ENCODE measurements at places on chromosomes 7 and 10. TPM values are rescaled to one million over a fixed set of nuclear protein-coding genes. Genes with fewer than 3 reads are reported as not detected.

The PTCD1 gene
- 14.3 TPM for total RNA-seq

The TM9SF3 gene
- 62.2 TPM for total RNA-seq

The TET1 gene
- 2.4 TPM for total RNA-seq

The VPS37D gene
- total RNA-seq = 6.9 TPM

The AKR1E2 gene
- 16.3 TPM for total RNA-seq

The RBP3 gene
- total RNA-seq = not detected

The CRHR2 gene
- not detected for total RNA-seq

The TDRD1 gene
- not detected for total RNA-seq

The TLX1 gene
- not detected for total RNA-seq

The H2BK1 gene
- total RNA-seq = not detected

The FAM180A gene
- not detected for total RNA-seq

DNA sequence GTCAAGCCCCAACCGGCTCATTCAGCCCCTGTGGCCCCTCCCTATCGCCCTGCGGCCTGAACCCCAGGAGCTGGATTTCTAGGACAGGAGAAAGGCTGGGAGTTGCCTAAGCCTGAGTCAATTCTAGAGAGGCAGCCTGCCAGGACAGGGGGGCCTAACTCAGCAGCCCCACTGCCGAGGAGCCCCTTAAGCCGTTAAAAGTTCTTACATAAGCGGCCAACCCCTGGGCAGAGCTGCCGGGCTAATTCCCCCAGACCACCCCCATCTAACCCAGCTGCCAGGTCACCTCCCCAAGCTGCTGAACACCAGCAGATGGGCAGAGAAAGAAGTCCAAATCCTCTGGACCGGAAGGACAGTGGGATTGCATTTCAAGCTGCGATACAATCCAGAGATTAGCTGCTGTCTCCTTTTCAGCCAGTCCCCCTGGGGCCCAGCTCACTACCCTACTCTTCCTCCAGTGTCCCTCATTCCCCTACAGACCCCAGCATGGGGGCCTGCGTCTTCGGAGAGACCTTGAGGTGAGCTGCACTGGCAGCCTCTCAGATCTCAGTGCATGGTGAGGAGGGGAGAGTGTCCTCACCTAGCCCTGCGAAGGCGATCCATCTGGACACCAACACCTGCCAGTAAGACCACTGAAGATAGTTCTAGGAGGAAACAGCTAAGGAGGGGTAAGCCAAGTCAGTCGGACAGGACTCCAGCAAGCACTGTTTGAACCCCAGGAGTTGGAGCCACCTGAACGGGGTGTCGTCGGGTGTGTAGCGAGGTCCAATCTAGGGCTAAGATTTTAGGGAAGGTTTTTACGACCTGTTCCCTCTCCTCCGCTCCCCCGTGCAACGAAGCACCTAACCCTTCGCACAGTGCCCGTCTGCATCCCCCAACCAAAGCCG, 830 bp downstream of the IMPDH1 start:
- DNase-seq = no peak

DNA sequence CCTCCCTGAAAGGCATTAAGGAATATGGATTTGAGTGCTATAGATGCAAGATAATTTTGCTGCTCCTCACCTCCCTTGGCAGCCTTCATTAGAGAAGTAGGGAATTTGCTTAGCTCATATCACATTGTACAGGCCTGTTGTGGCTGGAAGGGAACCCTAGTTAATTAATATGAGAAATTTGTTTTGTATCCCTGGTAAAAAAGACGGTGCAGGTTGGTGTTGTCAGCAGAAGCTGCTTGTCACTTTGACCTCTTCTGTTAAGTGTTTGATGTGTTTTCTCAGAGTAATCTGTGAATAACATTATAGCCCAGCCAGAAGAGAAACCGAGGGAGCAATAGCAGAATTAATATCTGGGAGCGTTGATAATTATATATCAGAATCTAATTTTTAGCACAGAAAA, 278.4 kb downstream of the LRMDA start:
- DNase-seq = no peak

DNA sequence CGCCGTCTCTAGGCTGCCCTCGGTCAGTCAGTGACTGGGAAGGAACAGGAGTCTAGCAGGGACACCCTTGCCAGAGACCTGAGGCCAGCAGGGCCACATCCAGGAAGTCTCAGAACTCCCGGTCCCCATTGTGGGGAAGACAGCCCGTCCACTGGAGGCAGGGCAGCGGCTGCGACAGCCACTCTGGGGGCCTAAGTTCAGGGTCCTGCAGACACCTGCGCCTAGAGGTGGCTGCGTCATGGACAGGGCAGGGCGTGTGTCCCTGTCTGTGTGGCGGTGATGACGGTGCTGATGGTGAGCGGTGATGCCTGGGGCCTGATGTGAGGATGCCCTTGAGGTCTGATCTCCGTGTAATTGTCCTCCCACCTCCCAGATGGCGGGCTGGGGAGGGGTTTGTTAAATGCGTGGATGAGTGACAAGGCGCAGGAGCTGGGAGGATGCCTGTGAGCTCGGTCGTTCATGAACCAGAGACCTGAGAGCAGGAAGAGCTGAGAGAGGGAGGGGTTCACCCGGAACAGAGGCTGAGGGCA, 537.9 kb upstream of the FOXK1 start:
- DNase-seq = no peak

GRCh38 chr10:114207349-114207748, 28.2 kb downstream of the TDRD1 start:
- DNase-seq = no peak

GRCh38 chr7:135001390-135002165, 15.3 kb downstream of the AGBL3 start:
- no peak for DNase-seq

GRCh38 chr10:78211561-78212051, 177.9 kb downstream of the RPS24 start:
- no peak for DNase-seq

DNA sequence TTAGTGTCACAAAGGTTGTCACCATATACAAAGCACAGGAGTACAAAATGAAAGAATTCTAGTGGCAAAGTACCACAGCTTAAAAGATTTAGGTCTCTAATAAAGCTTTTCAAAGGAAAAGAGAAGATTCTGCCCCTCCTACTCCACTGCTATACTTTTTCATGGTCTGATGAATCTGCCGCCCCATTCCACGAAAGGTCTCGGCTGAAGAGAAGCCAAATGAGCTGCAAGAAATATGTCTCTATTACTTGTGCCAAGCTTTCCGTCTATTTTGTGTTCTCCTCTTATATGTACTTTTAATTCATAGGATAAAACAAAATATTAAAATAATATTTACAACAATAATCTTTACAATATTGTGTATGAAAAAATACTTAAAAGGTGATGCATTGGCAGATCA, 222.6 kb downstream of the ANK3 start:
- no peak for DNase-seq

- DNase-seq = no peak
Measured at GRCh38 chr7:33210958-33211357, 81.6 kb downstream of the BBS9 start.

DNA sequence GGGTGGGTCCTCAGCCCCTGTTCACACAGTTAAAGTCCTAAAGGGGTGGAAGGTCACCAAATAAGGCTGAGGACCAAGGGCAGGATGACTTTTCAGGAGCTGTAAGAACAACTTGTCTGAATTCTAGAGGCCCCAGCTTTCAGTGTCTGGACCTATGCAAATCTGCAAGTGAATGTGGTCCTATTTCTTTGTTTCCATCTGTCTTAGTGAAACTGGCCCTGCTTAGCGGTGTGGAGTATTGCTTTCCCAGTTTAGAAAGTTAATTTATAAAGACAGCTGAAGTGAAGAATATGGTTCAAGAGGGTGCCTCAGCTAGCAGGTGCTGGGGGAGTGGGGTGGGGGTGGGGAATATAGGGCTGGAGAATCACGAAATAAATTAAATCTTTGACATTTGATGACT, 40.1 kb downstream of the HHEX start:
- no peak for DNase-seq

- no peak for DNase-seq
Measured at GRCh38 chr10:24718031-24718855, 5.4 kb downstream of the ARHGAP21 start.

GRCh38 chr7:84177758-84178412, 16.7 kb downstream of the SEMA3A start:
- no peak for DNase-seq

GRCh38 chr10:11869219-11869618, 46.1 kb downstream of the PROSER2 start:
- DNase-seq = no peak

DNA sequence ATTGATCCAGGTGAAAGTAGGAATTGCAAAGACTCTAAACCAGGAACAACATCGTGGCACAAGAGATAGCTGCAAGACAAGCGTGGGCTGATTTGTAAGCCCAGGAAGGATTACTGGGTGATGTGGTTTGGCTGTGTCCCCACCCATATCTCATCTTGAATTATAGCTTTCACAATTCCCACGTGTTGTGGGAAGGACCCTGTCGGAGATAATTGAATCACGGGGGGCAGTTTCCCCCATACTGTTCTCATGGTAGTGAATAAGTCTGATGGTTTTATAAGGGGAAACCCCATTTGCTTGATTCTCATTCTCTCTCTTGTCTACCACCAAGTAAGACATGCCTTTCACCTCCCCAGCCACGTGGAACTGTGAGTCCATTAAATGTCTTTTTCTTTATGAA, 59.5 kb downstream of the ST8SIA6 start:
- no peak for DNase-seq

DNA sequence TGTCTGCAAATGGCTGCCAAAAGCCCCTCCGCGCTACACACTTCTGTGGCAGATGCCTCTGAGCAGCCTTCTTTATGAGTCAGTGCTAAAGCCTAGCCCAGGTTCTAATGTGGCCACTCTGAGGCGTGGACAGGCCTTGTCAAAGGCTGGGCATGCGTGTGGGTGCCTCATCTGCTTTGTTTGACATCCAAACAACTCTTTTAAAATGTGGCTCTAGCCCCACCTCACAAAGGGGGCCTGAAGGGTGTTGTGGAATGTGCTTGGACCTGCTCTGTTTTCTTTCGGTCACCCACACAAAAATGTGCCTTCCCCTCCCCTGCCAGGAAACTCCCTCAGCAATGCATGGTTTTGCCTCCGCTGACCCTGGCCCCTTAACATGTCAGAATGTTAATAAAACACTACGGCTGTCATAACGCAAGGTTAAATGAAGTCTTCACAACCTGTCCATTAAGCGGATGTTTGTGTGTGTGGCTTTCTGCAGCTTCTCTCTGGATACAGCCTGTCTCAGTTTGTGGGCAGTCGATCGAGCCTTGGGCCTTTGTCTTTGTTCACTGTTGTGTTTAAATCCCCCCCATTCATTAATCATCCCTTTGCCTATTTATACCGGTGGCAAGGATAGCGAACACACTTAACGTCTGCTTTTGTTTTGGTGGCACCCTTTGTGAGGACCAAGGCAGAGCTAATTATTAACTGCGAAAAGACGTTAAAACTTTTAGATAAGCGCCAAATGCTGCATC, 718.9 kb downstream of the LRMDA start:
- no peak for DNase-seq

DNA sequence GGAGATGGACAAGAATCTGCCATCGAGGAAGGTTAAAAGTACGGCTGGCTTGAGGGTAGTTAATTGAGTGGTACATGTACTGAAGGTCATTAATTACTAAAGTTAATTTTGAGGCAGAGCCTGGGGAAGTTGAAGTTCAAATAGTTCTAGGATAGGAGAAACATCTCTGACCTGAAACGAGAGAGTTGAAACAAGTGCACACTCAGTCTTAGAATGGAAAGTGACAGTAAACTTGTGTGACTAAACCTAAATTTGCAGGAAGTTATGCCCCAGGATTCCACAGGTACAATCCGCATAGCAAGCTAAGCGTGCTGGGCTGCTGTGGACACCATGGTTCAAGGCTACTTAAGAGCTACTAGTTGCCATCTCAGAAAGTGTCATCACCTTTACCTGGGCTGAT, 209.9 kb downstream of the CHCHD3 start:
- no peak for DNase-seq

GRCh38 chr10:88236121-88236743, 346.9 kb downstream of the RNLS start:
- DNase-seq = no peak

DNA sequence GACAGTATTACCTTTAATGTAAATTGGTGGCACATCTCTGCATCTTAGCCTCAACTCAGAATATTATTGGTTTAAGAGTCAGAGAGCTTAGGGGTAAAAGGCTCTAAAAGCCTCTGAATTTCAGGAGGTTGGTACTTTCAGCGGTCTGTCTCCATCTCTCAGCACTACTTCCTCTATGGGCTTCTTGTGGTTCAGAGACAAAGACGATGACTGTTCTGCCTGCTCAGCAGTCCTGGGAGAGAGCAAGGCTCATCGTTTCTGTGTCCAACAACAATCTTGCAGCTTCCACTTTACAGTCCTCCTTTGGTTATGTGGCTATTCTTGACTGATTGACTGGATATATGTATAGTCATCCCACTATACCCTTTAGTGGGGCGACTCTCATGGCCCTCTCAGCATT, 394.7 kb downstream of the AUTS2 start:
- DNase-seq = no peak

GRCh38 chr10:7937315-7937945, 117.1 kb upstream of the GATA3 start:
- no peak for DNase-seq

DNA sequence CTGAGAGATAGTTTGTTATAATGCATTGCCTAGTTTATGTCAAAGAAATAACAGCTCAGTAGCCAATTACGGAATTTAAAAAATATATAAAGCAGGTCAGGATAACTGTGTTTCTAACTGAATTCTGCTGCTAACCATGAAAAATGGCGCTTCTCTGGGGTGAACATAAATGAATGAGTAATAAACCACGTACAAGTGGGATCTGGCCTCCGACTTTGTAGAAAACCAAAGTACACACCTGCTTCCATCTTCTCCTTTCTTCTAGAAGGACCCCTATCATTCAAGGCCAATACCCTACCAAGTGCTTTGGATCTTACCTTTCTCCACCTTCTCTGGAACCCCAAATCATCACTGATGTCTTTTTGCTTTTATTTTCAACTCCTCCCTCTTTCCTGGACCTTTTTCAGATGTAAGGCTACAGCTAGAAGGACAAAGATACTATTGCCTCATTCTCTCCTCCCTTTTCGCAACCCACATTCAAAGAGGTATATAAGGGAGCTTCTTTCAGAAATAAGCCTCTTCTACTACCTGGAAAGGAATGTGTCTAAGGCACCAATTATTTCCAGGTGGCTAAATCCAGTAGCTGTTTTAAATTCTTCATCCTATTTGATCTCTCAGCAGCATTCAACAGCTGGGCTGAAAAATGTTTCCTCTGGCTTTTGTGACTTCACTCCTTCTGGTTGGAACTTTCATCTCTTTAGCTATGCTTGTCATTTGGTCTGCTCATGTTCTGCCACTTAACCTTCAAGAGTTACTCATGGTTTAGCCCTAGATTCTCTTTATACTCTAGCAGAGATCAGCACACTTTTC, 37.7 kb downstream of the NAMPT start:
- no peak for DNase-seq

- no peak for DNase-seq
Measured at GRCh38 chr10:21508706-21509331, 16.7 kb downstream of the SKIDA1 start.

DNA sequence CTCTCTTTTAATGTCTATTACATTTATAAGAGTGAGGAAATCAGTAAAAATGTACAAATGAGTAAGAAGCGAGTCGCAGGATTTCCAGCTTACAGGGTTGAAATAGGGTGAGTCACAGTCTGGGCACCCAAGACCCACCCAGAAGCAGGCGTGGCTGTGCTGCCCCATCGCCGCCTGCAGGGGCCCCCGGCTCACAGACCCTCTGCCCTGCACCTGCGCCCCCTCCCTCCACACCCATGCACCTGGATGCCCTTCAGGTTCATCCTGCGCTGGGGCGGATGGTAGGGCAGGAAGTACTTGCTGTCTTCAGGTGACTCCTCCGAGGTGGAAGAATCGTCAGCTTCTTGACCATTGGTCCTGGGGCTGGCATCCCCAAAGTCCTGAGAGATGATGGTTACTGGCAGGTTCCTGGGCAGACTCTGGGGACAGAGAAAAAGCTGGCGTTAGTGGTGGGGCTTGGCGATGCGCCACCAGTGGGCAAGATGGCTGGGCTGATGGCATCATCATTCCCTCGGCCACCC, 90.2 kb upstream of the GNA12 start:
- DNase-seq = no peak

Measured in glomerular endothelial cell (primary cell).